Heart left ventricle (tissue), 16 donors: ENCODE measurements at places on chromosomes 16 and 17. TPM values are rescaled to one million over a fixed set of nuclear protein-coding genes. Genes with fewer than 3 reads are reported as not detected.

The GP1BA gene
- total RNA-seq: not detected

DNA sequence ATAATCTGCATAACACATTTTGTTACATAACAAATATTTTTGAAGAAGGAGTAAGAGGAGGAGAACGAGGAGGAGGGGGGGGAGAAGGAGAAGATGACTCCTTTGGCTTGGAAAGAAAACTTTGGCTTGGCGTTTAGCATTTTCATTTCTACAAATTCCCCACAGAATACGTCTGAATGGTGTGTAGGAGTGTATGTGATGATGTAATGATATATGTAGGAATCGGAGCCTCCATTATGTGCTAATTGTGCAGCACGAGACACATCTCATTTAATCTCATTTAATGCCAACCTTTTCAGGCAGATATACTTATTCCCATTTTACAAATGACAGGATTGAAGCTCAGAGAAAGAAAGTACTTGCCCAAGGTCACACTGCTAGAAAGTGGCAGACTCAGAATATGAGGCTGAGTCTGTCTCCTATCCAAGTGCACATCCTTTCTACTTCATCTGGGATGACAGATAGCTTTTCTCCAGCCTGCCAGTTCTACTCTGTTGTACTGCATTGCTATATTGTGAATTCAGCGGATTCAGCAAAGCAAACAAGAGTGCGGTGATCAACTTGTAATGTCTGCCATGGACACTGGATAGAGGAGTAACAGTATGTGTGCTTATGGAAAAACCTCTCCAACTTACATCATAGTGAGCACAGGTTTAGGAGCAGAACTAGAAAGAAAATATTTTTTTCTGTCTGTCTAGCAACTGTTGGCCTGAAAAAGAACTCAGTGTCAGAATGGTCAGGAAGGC lies 10.4 kb upstream of the SLC47A2 start:
- no peaks in the 10 kb centered on the region for H3K27me3 ChIP-seq
- H3K4me1 ChIP-seq: peaks cover 29% of the 10 kb centered on the region
- H3K36me3 ChIP-seq: no peaks in the 10 kb centered on the region
- H3K4me3 ChIP-seq: no peak overlapping the region
- H3K27ac ChIP-seq: peak overlapping the region; percentile 86

DNA sequence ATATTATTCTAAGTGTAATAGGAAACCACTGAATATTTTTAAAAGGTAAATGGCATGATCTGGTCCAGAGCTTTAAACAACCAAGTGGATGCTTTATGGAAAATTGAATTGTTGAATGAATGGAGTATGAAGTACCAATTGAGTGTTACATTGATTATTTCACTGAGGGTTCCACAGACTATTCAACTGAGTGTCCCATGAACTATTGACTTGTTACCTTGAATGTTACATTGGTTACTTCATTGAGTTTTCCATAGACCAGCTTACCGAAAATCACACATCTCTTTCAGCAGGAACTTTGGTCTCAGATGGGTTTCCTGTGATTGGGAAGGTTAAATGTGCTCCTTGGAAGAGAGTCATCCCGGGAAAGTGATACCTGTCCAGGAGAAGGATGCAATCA lies 56.8 kb downstream of the TMEM114 start:
- H3K4me1 ChIP-seq: no peaks in the 10 kb centered on the region
- no peak overlapping the region for H3K4me3 ChIP-seq
- H3K27me3 ChIP-seq: no peaks in the 10 kb centered on the region

DNA sequence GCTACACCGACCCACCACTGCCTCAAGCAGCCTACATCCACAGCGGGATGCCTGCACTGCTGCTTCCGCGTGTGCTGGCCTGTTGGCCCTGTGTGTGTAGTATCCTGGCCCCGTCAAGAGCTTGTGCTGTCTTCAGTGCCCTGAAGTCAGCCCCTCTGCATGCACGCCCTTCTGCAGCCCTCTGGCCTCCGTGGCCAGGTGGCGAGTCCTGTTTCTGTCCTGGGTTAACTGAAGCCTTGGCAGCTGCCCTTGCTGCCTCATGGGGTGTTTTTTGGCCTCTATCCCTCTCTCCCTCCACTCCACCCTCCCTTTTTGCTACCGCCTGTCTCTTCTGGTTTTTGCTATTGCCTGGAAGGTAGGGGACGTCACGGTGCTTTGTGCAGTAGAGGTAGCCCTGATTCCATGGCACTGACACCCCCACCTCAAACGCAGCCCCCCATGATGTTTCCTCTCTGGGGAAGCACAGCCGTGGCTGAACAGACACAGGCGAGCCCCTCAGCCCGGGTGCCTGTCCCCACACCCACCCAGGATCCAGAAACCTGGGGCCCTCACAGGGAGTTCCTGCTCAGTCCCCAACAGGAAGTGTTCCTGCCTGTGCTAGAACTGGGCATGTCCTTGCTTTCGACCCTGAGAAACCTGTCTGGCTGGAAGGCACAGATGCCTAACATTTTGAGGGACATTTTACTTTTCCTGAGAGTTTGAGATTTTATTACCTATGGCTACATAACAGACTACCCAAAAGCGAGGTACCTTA lies 18.8 kb upstream of the AMZ2 start:
- H3K4me3 ChIP-seq: no peak overlapping the region
- H3K36me3 ChIP-seq: no peaks in the 10 kb centered on the region
- no peaks in the 10 kb centered on the region for H3K27me3 ChIP-seq
- no peak overlapping the region for H3K27ac ChIP-seq
- no peak for DNase-seq

DNA sequence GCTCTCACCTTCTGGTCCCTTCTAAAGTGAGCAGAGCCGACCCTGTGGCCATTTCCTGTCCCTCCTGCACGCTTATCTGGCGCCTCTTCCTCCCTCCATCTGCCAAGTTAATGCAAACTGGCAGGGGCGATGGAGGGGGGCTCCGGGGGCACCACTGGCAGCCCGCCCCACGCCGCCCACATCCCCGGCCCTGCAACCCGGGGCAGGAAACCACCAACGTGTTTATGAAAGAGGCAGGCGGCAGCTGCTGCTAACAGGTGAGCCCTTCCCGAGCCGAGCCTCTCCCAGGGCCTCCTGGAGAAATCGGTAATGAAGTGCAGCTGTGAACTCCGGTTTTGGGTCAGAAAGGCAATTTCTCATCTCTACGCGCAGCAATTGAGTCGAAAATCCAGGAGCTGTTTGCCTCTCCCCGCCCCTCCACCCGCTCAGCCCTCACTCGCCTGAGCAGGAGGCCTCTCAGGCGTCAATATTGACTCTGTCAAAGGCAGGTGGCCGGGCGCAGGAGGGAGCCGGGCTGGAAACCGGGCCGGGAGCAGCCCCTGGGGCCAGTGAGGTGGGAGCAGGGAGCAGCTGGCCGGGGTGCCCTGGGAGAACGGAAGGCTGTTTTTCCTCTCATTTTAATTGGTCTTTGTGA lies 164.4 kb upstream of the GSE1 start:
- H3K4me3 ChIP-seq: no peak overlapping the region
- no peak for DNase-seq
- no peaks in the 10 kb centered on the region for H3K36me3 ChIP-seq
- H3K27ac ChIP-seq: no peak overlapping the region
- H3K27me3 ChIP-seq: no peaks in the 10 kb centered on the region

The PRKCB gene
- total RNA-seq: 1.7 TPM

GRCh38 chr16:74556375-74556922 lies 50.5 kb downstream of the GLG1 start:
- H3K27ac ChIP-seq: no peak overlapping the region
- no peak overlapping the region for H3K4me3 ChIP-seq
- H3K27me3 ChIP-seq: no peaks in the 10 kb centered on the region
- no peaks in the 10 kb centered on the region for H3K36me3 ChIP-seq

The ATP2C2 gene
- not detected for total RNA-seq

- no peaks in the 10 kb centered on the region for H3K27me3 ChIP-seq
- H3K36me3 ChIP-seq: no peaks in the 10 kb centered on the region
- DNase-seq: no peak
- no peaks in the 10 kb centered on the region for H3K4me1 ChIP-seq
- H3K27ac ChIP-seq: no peak overlapping the region
Measured at GRCh38 chr16:6884002-6884401, 448.6 kb upstream of the RBFOX1 start.

GRCh38 chr16:10509534-10510025 lies 70.8 kb downstream of the EMP2 start:
- no peak for DNase-seq
- no peaks in the 10 kb centered on the region for H3K27me3 ChIP-seq
- H3K4me3 ChIP-seq: no peak overlapping the region
- peaks cover 5% of the 10 kb centered on the region for H3K4me1 ChIP-seq

DNA sequence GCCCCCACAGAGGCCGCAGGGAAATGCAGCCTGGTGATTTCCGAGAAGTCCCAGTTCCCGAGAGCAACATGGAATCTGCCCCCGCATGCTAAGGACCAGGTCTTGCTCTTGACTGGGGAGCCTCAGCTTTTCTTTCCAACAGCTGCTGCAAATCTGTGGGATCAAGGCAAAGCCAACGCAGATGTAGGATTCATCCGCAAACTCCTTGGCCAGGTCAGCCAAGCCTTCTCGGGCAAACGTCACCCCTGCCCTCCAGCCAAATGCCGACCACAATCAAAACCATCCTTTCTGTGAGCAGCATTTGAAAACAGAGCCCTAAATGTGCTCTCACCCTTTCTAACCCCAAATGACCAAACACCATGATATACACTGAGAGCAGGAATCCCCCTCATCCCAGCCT lies 54.0 kb downstream of the MRM3 start:
- no peaks in the 10 kb centered on the region for H3K36me3 ChIP-seq
- H3K4me3 ChIP-seq: no peak overlapping the region
- no peak overlapping the region for H3K27ac ChIP-seq
- H3K4me1 ChIP-seq: peaks cover 3% of the 10 kb centered on the region
- no peaks in the 10 kb centered on the region for H3K27me3 ChIP-seq

DNA sequence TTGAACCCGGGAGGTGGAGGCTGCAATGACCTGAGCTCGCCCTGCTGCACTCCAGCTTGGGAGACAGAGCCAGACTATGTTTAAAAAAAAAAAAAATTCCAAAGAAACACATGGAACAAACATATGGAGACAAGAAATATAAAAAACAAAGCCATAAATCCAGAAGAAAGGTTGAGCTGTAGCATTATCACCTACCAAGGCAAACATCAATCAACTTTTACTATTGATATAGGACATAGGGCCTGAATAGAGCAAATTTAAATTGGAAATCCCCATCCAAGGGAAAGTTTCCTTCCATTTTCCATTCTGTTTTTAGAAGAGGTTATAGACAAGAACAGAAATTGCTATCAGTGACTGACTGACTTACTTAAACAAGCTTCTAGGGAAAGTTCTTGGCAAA lies 56.6 kb downstream of the SSH2 start:
- H3K27ac ChIP-seq: no peak overlapping the region
- DNase-seq: no peak
- peaks cover 5% of the 10 kb centered on the region for H3K4me1 ChIP-seq
- H3K36me3 ChIP-seq: no peaks in the 10 kb centered on the region
- no peak overlapping the region for H3K4me3 ChIP-seq

The CDRT15L2 gene
- total RNA-seq: not detected

DNA sequence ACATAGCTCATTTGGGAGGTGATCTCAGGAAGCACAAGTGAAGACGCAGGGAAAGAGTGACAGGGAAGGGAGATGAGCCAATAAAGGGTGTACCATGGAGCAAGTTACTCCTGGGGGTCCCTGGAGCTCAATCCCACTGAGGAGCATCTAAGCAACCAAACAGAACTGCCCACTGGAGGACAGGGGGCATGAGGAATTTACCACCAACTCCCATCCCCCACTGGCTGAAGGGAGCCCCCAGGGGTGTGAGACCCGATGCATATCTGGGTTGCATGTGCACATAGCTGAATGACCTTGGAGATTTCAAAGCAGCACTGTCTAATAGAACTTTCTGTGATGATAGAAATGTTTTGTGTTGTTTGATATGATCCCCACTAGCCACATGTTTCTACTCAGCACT lies 29.6 kb downstream of the C16orf82 start:
- no peak overlapping the region for H3K4me3 ChIP-seq
- H3K4me1 ChIP-seq: peaks cover 5% of the 10 kb centered on the region
- H3K36me3 ChIP-seq: no peaks in the 10 kb centered on the region
- no peak for DNase-seq
- no peak overlapping the region for H3K27ac ChIP-seq

GRCh38 chr16:11692651-11693050 lies 24.4 kb downstream of the SNN start:
- peaks cover 15% of the 10 kb centered on the region for H3K4me1 ChIP-seq
- no peaks in the 10 kb centered on the region for H3K36me3 ChIP-seq
- H3K4me3 ChIP-seq: no peak overlapping the region

- no peak overlapping the region for H3K4me3 ChIP-seq
- H3K4me1 ChIP-seq: no peaks in the 10 kb centered on the region
- no peak for DNase-seq
- H3K36me3 ChIP-seq: peaks cover 47% of the 10 kb centered on the region
Measured at GRCh38 chr16:55552621-55553020, 13.9 kb upstream of the CAPNS2 start.

GRCh38 chr16:87457709-87458423 lies 35.0 kb downstream of the ZCCHC14 start:
- no peaks in the 10 kb centered on the region for H3K27me3 ChIP-seq
- H3K4me1 ChIP-seq: peaks cover 21% of the 10 kb centered on the region
- no peak overlapping the region for H3K4me3 ChIP-seq
- no peak for DNase-seq
- H3K36me3 ChIP-seq: peaks cover 43% of the 10 kb centered on the region

DNA sequence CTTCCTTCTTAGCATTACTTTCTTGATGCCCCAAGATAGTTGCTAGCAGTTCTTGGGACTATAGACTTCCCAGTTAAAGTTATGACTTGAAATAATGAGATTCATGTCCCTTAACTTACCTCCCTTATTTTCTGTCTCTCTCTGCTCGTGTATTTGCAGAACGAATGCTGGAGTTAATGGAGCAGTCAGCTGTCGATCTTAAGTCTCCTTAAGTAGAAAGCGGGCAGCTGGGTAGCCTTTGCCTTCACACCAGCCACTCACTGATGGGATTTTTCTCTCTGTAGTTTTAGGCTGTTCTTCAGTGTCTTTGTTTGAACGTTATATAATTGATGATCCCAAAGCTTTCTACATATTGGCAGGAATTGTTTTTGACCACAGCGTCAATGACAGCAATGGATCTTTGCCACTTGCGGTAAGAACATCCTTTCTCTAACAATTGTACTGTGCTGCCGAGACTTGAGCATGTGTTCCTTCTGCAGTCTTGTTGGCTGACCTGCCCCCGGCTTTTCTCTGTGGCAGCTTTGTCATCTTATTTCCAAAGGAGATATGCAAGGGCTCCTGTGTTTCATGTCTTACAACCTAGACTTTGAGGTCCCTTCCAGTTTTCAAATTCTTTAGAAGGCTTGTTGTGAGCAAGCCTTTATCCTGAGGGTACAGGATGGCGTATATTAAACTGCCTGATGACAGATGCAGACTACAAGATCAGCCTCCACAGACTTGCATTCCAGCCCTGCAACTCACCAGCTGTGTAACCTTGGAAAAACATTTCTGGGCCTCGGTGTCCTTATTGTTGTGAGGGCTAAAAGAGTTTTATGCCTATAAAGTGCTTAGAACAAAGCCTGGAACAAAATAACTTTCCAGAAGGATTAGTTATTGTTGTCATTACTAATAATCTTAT lies 25.1 kb upstream of the ABCA3 start:
- no peak overlapping the region for H3K27ac ChIP-seq
- no peaks in the 10 kb centered on the region for H3K36me3 ChIP-seq

- no peaks in the 10 kb centered on the region for H3K27me3 ChIP-seq
- H3K27ac ChIP-seq: peak overlapping the region; percentile 99
- H3K36me3 ChIP-seq: peaks cover 27% of the 10 kb centered on the region
- DNase-seq: no peak
Measured at GRCh38 chr16:71807905-71808592, 585 bp downstream of the AP1G1 start.

GRCh38 chr17:49894761-49895160 lies 46.9 kb upstream of the TAC4 start:
- no peak overlapping the region for H3K4me3 ChIP-seq
- no peaks in the 10 kb centered on the region for H3K36me3 ChIP-seq
- no peaks in the 10 kb centered on the region for H3K4me1 ChIP-seq
- no peak for DNase-seq
- H3K27ac ChIP-seq: no peak overlapping the region
